ENCODE measurements at places on chromosomes 4 and X.

DNA sequence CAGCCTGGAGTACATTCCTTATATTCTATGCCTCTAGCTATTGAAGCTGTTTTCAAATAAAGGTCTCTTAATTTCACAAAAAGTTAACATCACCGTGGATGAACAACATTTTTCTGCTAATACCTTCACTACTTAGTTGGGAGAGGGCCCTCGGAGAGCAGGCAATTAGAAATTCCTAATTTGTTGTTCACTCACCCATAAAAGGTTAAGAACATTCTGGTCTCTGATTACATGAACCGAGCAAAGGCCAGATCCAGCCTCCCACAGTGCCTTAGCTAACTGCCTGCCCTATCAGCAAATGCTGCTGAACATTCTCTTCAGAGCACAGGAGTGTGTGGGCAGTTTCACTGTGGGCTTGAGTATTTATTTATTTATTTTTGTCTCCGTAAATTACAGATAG lies 36.0 kb upstream of the TTC29 start:
- DNase-seq = no peak

GRCh38 chr4:54144661-54145171 lies 44.8 kb downstream of the GSX2 start:
- DNase-seq = no peak

DNA sequence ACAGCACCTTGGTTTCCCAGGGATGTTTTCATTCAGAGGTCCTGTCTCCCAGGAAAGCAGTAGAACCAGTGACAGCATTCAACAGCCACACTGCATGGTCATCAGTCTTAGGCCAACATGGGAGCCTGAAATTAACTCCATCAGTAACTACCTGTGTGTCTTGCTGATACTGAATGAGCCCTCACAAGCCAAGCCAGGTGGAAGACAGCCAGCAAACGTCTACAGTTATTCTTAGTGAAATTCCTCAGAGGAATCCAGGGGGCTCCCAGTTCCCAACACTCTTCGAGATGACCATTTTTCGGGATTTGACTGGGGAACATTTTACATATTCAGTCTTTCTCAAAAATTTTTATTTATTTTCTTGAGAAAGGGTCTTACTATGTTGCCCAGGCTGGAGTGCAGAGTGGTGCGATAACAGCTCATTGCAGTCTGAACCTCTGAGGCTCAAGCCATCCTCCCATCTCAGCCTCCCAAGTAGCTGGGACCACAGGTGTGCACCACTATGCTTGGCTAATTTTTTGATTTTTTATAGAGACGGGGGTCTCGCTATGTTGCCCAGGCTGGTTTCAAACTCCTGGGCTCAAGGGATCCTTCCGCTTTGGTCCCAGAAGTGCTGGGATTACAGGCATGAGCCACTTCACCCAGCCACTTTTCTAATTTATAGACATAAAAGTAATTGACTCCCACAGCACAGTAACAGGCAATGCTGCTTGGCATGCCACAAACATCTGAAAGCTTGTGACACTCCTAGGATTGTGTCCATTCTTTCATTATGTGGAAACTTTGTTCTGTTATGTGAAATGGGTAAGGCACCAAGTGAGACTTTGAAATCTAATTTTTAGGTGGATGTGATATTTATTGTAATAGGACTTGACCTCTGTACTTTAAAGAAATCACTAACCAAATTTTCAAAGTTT lies 116.9 kb downstream of the SOWAHB start:
- no peak for DNase-seq

- peak; percentile 65 for DNase-seq
These were observed 47.0 kb upstream of the MID1IP1 start for GRCh38 chrX:38754102-38754790.

DNA sequence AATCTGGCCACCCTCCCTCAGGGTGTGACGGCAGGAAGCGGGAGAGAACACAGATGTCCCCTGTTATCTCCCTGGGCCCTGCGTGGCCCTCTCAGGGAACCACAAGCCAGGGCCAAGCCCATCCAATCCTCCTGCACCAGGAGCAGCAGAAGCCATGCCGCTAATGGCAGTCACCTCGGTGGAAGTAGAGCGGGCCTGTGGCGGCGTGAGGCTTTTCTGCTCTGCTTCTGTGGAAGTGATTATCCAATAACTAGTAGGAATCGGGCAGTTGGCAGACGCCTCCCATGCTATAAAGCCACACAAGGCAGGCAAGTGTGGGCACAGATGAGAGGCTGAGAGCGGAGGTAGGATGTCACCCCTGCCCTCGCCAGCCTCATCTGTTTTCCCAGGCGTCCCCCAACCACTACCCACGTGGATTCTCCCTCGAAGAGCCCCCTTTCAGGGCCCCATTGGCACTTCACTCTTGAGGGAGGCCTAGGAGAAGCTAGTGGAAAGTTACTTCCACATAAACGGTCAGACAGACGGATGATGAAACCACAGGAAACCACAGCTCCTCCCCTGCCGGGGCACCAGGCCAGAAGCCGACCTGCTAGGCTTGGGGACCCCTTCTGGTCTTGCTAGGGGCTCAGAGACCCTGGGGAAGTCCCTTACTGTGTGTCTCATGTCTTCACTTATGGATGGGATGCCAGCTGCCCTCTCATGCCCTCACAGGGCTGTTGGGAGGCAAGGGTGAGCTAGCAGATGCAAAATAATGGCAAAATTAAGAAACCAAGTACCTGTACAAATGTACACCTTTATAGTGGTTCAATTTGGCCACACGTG lies 18.8 kb upstream of the TMSB4X start:
- DNase-seq = no peak

- no peak for DNase-seq
These were observed 34.6 kb downstream of the TET2 start for GRCh38 chr4:105181259-105181658.

GRCh38 chr4:158292156-158292555 lies 81.9 kb downstream of the TMEM144 start:
- no peak for DNase-seq

DNA sequence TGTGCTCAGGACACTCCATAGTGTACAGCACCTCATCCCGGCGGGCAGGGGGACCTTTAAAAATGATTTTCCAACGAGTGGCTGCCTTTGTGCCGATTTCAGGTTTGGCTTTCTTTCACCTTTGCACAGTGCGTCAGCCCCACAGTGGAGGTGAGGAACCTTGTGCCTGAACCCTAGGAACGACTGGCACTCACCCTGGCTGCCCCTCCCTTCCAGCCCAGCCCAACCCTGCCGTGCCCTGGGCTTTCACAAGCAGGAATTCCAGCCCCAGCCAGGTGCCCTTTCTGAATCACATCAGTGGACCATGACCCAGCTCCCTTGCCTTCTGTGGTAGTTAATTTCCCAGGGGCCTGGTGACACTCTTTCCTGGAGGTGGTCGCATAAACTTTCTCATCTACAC lies 1.3 kb downstream of the TMEM164 start:
- no peak for DNase-seq

GRCh38 chr4:2409381-2409783 lies 9.1 kb downstream of the ZFYVE28 start:
- DNase-seq = no peak

DNA sequence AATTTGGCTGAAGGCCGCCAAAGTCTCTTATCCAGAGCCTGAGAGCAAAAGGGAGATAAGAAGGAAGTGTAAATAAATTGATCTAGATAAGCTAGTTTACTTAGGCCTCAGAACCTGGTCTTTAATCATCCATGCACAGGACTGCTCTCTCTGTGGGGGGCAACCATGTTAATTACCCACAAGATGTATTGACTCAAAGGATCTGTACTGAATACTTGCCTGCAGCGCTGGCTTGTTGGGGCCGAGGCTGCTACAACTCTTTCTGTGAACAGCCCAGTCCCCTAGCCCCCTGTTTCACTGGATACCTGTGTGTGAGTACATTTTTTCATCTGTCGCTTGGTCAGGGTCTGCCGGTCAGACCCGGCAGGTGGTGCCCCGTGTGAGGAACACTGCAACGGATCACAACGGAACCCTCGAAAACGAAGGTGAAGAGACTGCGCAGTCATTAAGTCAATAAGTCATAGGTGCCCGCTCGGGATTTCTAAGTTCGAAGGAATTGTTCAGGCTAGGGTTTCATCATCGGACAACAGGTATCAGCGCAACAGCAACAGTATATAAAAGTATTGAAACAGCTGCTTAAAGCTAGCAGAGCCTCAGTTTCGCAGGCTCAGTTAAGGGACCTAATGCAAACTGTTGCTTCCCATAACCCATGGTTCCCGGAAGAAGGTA lies 8.3 kb downstream of the MAGEA11 start:
- no peak for DNase-seq

DNA sequence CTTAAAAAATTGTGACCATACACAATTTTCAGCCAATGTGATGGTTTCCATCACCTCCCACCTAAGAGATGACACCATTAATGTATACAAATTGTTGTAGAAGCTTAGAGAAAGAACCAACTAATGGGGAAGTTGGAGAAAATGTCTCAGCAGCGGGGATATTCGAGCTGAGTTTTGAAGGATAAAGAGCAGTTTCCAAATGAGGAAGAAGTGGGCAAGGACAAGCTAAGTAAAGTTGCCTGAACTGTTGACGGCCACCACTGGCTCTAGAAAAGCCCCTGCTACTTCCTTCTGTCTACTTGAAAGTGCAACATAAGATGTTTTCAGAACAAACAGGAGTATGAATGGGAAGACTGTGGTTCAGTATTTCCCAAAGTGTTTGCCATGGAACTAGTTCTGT lies 92.0 kb downstream of the CHRNA9 start:
- peak; percentile 59 for DNase-seq

- peak; percentile 81 for DNase-seq
These were observed 2.8 kb upstream of the PCDH7 start for GRCh38 chr4:30717208-30718020.

- no peak for DNase-seq
These were observed 9.4 kb downstream of the NAT8L start for GRCh38 chr4:2068566-2068965.

DNA sequence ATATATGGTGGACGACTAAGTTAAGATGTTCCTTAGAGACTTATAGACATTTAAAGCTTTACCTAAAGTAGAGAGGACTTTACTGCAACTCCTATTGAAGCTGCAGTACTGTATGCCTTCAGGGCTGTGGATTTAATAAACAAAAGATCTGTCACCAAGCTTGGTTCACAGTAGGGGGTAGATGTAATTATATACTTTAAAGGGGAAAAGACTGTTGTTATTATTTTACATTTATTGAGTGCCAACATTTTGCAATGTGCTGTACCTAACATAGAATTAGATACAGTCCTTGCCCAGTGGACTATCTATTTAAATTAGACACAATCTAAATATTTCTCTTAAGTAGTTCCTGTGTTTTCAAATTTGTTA lies 67.2 kb downstream of the SLIT2 start:
- no peak for DNase-seq
